ENCODE measurements at places on chromosomes 4 and X.

GRCh38 chr4:181959121-181959520 lies 284.1 kb upstream of the TENM3 start:
- no peak for DNase-seq

GRCh38 chr4:130485371-130485770 lies 1389.4 kb downstream of the C4orf33 start:
- no peak for DNase-seq

DNA sequence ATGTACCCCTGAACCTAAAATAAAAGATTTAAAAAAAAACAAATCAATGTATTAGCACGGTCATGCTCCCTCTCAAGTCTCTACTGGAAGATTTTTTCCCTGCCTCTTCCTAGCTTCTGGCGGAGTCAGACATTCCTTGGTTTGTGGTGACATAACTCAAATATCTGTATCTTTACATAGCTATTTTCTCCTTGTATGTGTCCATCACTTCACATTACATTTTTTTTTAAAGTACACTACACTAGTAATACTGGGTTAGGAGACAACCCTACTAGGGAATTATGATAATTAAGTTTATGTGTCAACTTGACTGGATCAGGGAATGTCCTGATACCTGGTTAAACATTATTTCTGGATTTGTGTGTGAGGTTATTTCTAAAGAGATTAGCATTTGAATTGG lies 1197.9 kb downstream of the TECRL start:
- no peak for DNase-seq

GRCh38 chr4:112231779-112232713 lies at the start of gene AP1AR:
Gene AP1AR (plus strand): TSS chr4:112231787. CDS start chr4:112232092, 305 bp downstream.
- DNase-seq: peak; percentile 91

DNA sequence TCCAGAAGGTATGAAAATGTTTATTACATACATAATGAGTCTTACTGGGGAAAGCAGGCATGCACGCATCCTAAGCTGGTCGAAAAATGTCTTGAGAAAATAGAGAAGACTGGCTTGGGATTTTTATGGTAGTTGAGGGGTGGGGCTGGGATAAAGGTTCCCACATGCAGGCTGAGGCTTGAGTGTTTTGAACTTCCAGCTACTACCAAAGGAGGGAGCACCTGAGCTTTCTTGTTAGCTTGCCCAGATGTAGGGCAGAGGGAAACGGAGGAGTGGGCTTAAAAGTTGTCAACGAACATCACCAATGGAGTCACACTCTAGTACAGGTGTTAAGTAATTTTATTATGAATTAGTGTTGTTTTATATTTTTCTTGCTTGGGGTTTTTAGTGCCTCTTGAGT lies 39.6 kb upstream of the SRPX start:
- DNase-seq: no peak

DNA sequence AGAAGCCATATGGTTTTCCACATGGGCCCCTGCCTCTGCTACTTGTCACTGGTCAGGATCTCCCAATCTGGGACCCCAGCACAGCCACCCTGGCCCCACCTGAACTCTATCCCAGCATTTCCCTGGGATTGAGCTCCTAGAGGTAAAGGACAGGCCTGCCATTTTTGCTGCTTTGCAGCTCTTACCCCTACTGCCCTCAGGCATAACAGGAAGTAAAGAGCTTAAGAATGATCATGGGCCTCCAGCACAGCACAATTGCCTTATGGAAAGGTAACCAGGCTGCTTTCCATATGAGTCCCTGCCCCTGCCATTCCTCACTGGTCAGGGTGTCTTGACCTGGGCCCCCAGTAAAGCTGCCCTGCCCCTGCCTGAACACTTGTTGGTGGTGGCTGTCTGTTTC lies 254.9 kb upstream of the ZCCHC13 start:
- DNase-seq: no peak

- DNase-seq: no peak
Observed at GRCh38 chrX:111322231-111322855, 52.1 kb upstream of the CAPN6 start.

DNA sequence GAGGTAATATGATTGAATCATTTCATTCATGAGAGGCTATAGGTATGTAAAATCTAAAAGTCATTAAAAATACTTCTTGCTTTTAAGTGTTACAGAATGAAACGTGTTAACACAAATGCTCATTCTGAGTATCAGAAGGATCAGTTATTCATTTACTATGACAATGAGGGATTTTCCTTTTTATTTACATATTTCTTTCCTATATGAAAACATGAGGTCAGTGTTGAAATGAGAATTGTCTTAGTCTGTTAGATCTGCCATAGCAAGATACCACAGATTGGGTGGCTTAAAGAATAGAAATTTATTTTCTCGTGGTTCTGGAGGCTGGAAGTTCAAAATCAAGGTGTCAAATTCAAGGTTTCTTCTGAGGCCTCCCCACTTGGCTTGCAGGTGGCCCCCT lies 181.2 kb downstream of the ARHGAP10 start:
- no peak for DNase-seq

GRCh38 chr4:7792616-7793015 lies 147.0 kb downstream of the AFAP1 start:
- DNase-seq: no peak

DNA sequence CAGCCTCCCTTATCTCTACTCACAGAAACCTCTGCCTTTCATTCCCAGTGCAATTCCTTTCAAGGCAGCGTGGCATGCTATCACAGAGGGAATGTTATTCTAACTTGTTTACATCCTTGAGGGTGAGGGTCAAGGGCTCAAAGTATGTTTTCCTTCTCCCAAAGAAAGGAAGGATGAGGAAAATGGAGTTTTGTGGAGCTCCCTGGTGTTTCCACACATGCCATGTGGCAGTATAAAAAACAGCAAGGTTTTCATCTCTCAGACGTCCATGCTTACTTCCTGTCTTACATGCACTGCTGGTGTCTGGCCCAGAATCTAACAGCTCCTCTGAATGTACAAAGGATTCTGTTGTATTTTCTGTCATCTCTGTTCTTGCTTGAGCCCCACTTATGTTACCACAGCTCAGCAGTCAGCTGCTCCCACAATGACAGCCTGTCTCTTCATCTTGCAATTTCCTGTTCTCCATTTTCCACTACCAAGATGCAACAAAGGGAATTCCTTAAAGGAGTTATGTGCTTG lies 128.0 kb downstream of the SNCA start:
- DNase-seq: no peak

DNA sequence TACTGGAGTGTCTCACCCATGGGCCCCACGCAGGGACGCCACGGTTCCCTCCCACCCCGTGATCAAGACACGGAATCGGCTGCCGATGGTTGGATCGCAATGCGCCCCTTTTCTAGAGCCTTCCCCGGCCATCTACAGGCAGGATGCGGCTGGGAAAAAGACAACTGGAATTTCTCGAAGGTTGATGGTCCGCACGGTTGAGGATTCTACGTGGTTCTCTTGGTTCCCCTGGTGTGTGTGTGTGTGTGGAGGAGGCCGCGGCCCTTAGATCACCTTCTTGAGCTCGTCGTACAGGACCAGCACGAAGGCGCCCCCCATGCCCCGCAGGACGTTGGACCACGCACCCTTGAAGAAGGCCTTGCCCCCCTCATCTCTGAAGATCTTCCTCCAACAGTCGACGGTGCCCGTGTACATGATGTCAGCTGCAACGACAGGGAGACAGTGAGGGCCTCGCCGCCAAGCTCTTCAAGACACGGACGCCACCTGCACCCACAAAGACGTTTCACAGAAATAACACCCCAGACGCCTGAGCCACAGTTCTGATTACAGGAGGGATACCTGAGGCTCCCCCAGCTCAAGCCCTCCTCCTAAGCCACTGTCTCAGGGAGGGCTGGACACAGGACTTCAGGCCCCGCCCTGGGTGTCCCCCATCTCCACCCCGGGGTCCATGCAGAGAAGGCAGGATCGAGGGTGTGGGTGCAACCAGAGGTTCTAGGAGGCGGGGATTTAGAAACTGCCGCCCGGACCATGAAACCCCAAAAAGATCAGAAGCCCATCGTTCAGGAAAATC lies 5.4 kb downstream of the SLC25A6 start:
- no peak for DNase-seq

DNA sequence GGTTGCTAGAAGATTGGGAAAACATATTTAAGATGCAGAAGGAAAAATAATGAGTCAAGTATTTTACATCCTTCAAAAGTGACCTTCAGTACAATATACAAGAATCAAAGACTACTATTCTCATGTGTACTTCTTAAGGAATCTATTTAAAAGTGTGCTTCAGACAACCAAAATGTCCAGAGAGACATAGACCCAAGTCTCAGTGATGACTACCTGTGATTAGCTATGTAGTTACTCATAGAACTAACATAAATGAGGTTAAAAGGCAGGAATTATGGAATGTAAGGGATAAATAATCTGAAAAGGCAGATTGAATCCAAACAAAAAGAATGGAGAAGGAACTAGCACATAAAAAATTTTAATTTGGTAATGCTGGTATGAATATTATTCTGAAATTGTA lies 634.7 kb upstream of the FAM241A start:
- no peak for DNase-seq

DNA sequence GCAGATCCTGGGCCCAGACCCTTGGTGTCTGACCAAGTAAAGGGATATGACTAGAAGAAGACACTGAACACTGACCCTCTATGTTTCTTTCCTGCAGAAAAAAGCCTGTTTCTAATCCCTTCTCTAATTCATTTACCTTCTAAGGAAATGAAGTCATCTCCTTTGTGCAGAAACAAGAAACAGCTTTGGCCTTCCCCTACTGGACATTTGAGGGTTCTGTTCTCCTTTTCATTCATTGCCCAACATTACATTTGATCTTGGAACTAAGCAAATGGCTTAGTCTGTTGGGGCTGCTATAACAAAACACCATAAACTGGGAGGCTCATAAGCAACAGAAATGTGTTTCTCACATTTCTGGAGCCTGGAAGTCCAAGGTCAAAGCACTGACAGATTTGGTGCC lies 20.0 kb downstream of the HCCS start:
- no peak for DNase-seq

DNA sequence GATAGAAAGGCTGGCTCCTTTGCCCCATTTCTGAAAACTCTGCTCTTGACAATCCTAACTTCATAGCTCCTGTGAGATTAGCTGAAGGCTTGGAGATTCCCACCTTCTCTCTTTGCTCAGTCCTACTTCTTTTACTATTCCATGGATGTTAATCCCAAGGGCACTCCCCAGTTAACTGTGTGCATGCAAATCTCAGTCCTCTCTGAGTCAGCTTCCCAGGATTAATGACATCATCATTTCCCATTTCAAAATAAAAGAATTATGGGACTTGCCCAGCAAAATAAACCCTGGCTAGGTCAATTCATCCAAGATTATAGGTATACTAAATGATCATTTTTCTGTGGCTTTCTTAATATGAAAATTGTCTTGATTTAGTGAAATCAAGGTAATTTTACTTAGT lies 328.6 kb upstream of the NR3C2 start:
- DNase-seq: no peak

DNA sequence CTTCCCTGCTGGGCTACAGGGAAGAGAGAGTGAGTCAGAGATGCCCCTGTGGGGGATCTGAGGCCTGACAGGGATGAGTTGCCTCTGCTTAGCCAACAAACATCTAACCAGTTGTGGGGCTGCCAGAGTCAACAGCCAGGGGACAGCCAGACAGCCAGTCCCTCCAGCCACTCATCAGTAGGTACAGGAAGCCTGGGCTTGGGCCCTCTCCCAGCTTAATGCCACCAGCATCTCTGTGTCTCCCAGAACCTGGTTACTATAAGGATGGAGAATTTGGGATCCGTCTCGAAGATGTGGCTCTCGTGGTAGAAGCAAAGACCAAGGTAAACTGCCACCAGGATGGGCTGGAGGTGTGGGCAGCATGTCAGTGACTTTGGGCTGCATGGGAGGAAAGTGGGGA lies 17.3 kb upstream of the SASH3 start:
- DNase-seq: no peak

DNA sequence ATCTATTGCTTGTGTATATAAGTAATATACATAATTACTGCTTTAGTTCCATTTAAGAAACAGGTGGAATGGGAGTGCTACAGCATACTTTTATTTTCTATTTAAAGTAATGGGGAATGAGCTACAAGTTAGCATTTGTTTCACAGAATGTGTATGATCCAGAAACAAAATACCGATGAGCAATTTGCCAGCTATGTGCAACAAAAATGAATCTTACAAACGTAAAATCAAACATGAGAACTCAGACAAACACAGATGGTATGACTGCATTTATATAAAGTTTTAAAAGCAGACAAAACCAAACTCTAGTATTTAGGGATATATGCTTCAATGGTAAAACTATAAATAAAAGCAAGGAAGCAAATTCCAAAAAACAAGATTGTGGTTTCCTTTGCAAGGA lies 141.7 kb downstream of the PAPSS1 start:
- DNase-seq: no peak

- peak; percentile 81 for DNase-seq
Observed at GRCh38 chr4:140237616-140238350, 83.8 kb upstream of the MAML3 start.

DNA sequence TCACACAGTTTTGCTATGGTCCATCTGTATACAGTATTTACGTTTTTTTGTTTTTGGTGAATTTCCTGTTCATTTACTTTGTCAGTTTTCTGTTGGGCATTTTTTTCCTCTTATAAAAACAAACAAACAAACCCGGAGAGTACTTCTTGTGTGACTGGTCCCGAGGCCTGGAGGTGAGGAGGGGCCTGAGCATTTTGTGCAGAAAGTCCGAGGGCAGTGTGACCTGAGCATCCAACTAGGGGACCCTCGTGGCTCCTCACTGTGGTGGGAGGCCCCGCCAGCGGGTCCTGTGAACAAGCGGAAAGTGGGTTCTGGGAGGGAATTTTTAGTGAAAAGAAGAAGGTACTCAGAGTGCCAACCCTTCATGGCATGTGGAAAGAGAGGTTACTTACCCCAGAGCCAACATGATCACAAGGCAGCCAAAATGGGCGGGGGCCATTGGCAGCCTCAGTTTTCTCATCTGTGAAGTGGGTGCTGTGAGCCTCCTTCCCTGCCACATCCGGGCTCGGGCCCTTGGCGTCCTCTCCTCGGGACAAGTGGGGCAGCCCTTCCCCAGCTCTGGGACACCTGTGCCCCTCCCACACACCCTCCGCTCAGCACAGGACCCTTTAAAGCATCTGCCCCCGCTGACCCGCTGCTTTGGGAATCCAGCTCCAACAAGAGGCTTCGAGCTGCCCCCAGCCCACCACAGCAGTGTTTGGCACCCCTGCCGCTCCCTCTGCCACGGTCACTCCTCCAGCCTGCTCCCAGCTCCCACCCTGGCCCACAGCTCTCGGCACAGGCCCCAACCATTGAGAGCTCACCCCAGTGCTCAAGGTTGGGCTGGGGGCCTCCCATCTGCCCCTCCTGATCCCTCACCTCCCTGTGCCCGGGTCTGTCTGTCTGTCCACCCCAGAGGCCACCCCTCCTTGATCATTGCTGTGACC lies 22.8 kb upstream of the GPR78 start:
- no peak for DNase-seq

DNA sequence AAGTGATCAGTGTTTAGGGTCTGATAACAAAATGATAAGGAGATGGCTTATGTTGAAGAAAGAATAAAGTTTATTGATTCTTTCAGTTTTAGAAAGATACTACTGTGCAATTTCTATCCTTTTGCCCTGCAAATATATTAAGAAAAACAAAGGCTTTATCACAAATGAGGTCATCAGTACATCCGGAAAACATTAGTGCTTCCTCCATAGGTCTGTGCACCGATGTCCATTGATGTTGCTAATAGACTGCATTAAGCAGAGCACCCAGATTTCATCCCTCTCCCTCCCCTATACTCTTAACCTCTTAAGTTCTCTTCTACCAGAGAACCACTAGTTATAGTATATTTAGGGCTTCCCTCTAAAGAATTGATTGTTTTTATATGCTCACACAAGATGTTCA lies 53.7 kb upstream of the HHIP start:
- no peak for DNase-seq

- DNase-seq: no peak
Observed at GRCh38 chr4:15420642-15421041, 7.2 kb upstream of the C1QTNF7 start.

GRCh38 chr4:100681289-100681688 lies 163.5 kb upstream of the EMCN start:
- no peak for DNase-seq

Data from left forelimb (tissue), 1 donor.